ENCODE measurements at places on chromosomes 13 and 19.

DNA sequence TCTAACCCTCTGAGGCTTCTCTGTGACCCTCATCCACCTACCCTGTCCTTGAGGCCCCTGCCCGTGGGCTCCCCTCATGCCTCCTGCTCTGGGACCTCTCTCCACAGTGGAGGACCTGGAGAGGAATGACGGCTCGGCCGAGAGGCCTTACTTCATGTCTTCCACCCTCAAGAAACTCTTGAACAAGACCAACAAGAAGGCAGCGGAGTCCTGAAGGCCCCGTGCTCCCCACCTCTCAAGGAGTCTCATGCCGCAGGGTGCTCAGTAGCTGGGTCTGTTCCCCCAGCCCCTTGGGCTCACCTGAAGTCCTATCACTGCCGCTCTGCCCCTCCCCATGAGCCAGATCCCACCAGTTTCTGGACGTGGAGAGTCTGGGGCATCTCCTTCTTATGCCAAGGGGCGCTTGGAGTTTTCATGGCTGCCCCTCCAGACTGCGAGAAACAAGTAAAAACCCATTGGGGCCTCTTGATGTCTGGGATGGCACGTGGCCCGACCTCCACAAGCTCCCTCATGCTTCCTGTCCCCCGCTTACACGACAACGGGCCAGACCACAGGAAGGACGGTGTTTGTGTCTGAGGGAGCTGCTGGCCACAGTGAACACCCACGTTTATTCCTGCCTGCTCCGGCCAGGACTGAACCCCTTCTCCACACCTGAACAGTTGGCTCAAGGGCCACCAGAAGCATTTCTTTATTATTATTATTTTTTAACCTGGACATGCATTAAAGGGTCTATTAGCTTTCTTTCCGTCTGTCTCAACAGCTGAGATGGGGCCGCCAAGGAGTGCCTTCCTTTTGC is 10.8 kb upstream of the ILF3 start:
- DNase-seq, result no peak

GRCh38 chr19:36460046-36460445 is 29.3 kb downstream of the ZNF566 start:
- DNase-seq, result no peak

DNA sequence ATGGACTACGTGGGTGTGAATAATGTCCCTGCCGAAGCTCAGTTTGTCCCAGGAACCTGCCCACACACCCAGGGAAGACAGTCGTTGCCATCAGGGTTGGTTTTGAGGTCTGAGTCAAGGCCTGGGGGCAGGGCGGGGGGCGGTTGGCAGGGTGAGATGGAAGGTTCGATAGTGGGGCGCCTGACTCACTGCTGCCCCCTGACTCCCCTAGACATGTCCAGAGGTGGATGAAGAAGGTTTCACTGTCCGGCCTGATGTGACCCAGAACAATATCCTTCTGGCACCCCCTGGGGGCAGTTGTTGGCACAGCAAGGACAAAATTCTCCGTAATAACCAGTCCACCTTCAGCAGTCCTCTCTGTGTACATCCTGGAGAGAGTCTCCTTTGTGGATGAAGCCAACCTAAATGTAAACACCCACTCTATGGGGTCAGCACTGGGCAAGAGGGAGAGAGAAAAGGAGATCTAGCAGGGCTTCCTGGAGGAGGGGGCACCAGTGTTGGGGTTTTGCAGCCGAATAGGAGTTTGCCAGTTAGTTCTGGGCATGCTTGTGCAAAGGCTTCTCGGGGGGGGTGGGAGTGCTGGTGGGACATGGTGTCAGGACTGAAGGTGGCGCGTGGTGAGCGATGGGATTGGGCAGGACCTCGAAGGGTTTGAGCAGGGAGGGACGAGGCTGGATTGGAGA is 19.6 kb upstream of the B3GNT3 start:
- DNase-seq, result no peak

DNA sequence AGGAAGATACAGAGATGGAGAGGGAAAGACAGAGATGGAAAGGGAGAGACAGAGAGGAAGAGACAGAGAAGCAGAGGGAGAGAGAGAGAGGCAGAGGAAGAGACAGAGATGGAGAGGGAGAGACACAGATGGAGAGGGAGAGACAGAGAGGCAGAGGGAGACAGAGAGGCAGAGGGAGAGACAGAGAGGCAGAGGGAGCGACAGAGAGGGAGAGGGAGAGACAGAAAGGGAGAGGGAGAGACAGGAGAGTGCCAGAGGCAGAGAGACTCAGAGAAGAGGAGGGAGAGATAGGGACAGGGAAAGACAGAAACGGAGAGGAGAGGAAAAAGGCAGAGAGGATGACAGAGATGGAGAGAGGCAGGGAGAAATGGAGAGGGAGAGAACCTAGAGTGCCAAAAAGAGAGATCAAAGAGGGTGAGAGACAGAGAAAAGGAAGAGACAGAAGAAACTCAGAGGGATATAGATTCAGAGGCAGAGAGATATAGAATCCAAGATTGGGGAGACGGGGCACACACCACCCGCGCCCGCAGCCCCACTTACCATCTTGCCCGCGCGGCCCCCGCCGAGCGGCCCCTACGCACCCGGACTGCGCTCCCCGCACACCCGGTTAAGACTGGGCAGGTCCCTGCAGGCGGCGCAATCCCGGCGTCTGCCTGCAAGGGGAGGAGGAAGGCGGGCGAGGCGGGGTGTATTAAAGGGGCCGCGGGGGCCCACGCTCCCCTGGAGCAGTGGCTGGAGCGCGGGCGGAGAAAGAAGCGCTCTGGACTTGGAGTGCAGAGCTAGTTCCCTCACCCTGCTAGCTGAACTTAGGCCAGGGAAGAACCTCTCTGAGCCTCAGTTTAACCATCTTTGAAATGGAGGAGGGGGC is 10.7 kb downstream of the TM6SF2 start:
- no peak for DNase-seq

DNA sequence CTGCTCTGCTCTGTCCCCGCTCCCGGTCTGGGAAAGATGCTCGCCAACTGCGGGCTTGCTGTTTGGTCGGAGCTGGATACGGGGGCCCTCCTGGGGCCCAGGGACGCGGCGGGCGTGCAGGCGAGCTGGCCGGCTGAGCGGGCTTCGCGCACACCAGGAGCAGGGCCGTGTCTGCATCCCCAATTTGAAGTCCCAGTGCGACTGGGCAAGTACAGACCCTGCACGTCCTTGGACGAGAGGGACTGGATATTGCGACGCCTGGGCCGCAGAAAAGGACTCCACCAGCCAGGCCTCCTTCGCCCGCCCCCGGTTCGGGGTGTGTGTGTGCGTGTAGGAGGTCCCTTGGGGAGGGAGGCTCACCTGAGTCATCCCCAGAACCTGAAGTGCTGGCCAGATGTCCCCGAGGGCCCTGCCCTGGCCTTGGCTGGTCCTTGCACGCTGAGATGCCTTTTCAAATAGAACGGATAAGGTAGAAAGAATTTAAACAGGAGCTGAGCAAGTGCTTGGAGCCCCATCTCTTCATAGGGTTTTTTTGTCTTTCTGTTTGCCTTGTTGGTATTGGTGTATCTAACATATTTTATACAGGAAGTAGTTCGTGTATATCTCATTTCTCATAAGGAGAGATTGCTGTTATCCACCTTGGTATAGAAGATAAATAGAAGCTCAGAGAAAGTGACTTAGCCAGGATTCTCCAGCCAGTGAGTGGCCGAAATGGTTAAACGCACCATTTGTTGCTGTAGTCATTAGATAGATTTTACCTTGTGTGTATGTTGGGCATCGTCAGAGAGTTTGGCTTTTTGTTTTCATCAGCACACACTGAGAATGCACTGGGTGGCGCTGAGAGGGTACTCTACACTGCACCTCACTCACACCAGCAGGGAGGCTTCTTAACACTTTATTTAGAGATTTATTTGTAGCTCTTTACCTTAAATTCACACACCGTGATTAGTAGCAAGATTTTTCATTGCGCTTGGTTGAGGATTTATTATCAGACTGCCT is 1.1 kb downstream of the NAXD start:
- peak; percentile 64 for DNase-seq

GRCh38 chr13:113113846-113114271 is 8.3 kb downstream of the F7 start:
- no peak for DNase-seq

DNA sequence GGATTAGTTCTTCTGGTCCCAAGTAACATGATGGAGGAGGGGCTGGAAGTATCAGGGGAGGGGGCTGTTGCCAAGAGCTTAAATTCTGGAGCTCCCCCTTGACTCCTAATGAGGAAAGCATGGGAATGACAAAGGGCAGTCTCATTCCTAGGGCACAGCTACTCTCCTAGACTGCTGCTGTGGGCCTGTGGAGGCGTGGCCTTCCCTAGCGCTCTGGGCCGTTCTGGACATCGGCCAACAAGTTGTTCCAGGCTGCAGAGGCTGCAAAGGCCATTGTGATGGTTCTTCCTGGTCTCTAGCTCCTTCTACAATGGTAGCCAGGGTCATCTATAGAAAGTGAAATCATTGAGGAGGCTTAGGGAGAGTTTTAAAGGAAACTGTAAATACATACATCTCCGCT is 916.6 kb downstream of the DIAPH3 start:
- DNase-seq, result peak; percentile 17

GRCh38 chr19:6086068-6086788 is 24.1 kb downstream of the RFX2 start:
- no peak for DNase-seq

DNA sequence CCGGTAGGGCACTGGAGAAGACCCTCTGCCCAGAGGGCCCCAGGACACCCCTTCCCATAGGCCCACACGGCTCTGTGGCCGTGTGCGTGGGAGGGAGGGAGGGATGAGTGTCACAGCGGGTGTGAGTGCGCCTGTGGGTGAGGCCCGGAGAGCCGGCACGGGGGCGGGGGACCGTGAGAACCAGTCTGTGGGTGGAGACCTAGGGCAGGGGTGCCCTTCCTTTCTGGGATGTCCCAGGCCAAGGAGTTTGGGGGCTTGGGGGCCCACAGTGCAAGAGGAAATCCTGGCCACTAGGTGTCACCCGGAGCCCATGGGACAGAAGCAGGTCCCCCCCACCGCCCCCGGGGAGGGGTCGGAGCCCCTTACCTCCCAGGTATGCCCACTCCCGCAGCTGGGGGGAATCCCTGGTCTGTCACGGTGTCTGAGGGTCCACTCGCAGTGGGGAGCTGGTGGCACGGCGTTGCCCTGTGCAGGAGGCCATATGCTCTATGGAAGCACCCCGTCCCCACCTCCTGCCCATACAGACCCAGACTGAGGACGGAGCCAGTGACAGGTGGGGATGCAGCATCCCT is 16.0 kb upstream of the SLC7A10 start:
- no peak for DNase-seq

DNA sequence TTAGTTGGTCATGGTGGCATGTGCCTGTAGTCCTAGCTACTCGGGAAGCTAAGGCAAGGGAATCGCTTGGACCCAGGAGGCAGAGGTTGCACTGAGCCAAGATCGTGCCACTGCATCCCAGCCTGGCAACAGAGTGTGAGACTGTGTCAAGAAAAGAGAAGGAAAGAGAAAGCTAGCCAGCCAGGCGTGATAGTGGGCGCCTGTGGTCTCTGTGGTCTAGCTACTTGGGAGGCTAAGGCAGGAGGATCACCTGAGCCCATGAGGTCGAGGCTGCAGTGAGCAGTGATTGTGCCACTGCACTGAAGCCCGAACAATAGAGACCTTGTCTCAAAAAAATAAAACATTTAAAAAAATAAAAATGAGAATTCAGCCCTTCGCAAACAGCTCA is 33.3 kb downstream of the TIMM13 start:
- DNase-seq, result no peak

- DNase-seq, result no peak
These were observed 592 bp downstream of the CLPTM1 start for GRCh38 chr19:44955505-44956439.

- peak; percentile 35 for DNase-seq
These were observed 321.2 kb downstream of the IRS2 start for GRCh38 chr13:109465148-109465547.

- DNase-seq, result no peak
These were observed 221.6 kb downstream of the NBEA start for GRCh38 chr13:35163674-35164073.

Data from SW480 (cell line).